Pulmonary artery endothelial cell (primary cell): ENCODE measurements at places on chromosomes 3 and 15. TPM values are rescaled to one million over a fixed set of nuclear protein-coding genes. Genes with fewer than 3 reads are reported as not detected.

DNA sequence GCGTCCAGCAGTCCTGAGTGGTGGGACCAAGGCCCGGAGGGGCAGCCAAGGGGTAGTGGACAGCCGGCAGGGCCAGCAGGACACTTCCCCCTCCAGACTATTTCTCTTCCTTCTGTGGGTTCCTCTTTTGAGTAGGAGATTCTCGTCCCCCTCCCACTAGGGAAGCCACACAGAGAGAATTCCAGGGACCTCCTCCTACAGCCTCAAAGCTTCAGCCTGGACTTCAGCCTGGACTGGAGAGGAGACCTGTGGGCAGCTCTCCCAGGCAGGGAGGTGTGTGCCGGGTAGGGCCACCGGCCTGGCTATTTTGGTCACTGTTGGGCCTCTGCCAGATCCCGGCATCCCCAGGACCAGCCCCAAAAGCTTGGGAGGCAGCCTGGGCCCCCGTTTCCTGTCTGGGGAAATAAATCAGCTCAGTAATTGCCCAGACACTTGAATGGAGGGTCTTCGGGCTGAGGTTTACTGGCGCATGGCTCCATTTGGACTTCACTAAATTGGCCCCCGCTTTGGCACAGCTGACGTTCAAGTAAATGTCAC, 1.3 kb downstream of the SLC6A6 start:
- no peak for DNase-seq

DNA sequence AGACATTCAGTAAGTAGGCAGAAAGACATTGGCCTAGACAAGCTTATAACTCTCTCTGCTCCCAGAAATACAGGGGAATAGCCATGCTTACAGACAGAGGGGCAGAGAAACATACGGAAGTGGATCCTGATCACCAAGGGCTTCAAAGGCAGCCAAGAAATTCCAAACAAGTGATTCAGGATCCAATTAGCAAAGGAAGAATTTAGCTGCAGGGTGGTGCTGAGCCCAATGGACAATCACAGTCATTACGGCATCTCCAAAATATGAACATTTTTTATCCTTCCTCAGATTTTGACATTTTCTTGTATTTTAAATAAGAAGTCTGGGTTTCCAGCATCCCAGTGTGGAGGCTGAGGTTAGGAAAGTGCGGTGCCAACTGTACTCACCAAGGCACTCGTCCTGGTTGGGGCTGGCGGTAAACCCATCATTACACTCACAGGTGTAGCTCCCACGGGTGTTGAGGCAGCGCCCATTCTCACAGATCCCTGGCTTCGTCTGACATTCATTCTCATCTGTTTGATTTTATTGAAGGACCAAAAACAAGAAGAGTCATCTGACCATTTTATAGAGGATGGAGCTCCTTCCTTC, 96.8 kb downstream of the DUT start:
- DNase-seq = no peak

- DNase-seq = no peak
These were observed 30.1 kb upstream of the IP6K2 start for GRCh38 chr3:48747015-48747615.

DNA sequence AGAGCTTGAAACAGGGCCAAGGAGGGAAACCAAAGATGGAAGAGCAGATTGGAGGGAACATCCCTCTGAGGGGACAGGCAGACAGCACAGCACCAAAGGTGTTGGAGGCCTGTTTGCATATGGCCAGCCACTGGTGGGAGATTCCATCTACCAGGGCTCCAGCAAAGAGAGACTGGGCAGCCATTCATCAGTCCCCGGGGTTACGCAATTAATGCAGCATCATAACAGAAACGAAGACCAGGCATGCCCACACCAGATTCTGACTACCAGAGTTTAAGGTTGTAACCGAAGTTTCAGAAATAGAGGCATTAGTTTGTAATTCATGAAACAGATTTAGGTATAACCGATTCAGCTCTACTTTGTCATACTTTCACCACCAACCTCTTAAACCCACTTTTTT, 58.1 kb downstream of the COL8A1 start:
- no peak for DNase-seq

- DNase-seq = no peak
These were observed 58.2 kb downstream of the AAGAB start for GRCh38 chr15:67196222-67196621.

DNA sequence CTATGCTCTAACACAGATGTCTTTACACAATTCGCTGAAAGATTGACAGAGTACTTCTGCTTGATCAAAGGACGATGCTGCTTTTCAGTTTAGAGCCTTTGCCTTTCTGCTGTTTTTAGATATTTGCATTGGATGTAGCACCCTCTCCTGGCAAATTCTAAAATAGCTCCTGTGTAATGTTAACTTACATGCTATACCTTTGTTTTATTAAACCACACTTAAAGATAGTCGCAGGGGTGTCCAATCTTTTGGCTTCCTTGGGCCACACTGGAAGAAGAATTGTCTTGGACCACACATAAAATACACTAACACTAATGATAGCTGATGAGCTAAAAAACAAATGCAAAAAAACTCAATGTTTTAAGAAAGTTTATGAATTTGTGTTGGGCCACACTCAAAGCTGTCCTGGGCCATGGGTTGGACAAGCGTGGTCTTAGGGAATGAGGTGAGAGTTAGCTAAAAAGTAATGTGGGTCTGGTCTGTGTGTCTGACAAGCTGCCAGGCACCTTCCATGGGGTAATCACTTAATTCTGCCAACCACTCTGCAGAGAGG, 62.9 kb downstream of the ATG7 start:
- DNase-seq = peak; percentile 46

- no peak for DNase-seq
These were observed 1072.0 kb downstream of the NSUN3 start for GRCh38 chr3:95134693-95135413.

- peak; percentile 99 for DNase-seq
These were observed at the start of gene ZBTB11 for GRCh38 chr3:101676765-101677435. Gene ZBTB11, minus strand, starts transcription at chr3:101677132. Its CDS starts 218 bp downstream, at chr3:101676914.

- no peak for DNase-seq
These were observed 34.3 kb downstream of the ST6GAL1 start for GRCh38 chr3:186964616-186965015.

Gene LIPH
- total RNA-seq = 0.04 and 0.07 TPM in 2 replicates

Gene CCK
- not detected in 2 replicates for total RNA-seq
